ENCODE measurements at places on chromosomes 16 and 17. TPM values are rescaled to one million over a fixed set of nuclear protein-coding genes. Genes with fewer than 3 reads are reported as not detected.

DNA sequence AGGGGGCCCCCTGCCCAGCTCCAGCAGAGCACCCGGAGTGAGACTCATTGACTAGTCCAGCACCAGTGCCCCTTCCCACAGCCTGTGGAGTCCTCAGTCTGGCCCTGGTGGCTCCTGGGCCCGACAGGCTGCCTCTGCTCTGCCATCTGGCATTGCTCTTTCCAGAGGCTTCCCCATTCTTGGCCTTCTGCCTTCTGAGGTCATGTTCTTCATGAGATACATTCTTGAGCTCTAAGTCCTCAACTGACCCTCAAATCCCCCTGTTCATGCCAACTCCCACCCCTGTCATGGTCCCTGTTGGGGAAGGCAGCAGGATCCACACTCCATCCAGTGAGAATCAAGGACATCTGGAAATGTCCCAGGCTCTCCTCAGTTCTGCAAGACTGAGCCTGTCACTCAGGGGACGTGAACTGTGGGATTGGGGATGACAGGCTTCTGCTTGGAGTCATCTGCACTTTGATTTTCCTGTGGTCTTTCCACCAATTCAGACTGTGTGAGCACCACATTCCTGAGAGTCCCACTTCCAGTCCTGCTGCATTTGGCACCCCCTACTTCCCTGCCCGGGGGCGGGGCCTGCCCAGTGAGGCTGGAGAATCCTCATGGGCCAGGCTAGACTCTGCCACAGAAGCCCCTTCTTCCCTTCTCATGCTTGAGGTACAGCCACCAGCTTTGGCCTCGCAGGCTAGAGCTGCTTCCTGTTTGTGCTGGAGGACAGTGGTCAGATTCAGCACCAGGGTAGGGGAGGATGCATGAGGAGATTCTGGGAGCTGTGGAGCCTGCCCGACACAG, 2.7 kb downstream of the TRPV2 start:
- no peak for DNase-seq
- H3K4me3 ChIP-seq = no peak overlapping the region
- H3K36me3 ChIP-seq = no peaks in the 10 kb centered on the region
- peaks cover 55% of the 10 kb centered on the region for H3K4me1 ChIP-seq
- peak overlapping the region; percentile 18 for H3K27ac ChIP-seq

Gene WNK4
- total RNA-seq = 14.7 TPM

Gene RNF135
- total RNA-seq = 27.1 TPM

DNA sequence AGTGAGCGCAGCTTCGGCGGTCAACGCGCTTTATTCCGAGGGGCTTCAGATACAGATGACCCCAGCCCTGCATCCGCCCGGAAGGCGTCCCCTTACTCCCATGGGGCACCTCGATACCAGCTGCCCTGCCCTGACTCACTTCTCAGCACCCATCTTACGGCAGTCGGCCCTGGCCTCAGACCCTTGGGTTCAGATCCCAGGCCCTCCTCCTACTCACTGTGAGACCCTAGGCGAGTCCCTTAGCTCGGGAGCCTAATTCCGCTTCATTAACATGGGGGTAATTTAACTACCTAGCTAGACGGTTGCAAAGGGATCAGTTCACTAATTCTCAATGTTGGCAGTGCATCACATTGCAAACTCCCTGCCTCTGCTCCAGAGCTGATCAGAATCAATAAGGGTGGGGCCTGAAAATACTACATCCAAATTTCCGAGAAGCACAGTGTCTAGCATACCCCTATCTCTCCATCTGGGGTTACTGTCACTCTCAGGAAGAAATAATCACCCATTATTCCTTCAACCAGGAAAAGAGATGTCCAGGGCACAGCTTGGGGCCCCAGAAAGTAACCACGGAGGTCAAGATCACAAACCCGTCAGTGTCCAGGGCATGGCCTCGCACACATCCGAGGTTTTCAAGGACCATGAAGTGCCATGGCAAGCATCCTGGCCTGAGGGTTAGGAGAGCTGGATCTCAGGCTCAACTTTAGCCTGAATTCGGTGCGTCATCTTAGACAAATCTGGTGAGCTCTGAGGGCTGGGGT, 415 bp upstream of the FLOT2 start:
- no peak for DNase-seq
- H3K36me3 ChIP-seq = no peaks in the 10 kb centered on the region
- peak overlapping the region; percentile 98 for H3K27ac ChIP-seq
- H3K4me1 ChIP-seq = peaks cover 52% of the 10 kb centered on the region
- H3K4me3 ChIP-seq = peak overlapping the region; percentile 80

DNA sequence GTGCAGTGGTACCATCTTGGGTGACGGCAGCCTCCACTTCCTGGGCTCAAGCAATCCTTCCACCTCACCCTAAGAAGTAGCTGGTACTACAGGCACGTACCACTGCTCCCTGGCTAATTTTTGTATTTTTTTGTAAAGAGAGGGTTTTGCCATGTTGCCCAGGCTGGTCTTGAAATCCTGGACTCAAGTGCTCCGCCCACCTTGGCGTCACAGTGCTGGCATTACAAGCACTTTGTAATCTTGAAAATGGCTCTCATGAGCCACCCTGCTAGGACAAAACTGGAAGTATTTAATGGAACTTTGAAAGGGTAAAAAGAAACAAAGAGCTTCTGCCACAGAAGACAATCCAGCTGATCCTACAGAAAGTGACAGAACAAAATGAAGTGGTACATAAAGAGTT, 9.2 kb downstream of the SUMO2 start:
- H3K4me3 ChIP-seq = no peak overlapping the region
- no peak for DNase-seq
- peaks cover 57% of the 10 kb centered on the region for H3K4me1 ChIP-seq
- H3K36me3 ChIP-seq = peaks cover 98% of the 10 kb centered on the region

DNA sequence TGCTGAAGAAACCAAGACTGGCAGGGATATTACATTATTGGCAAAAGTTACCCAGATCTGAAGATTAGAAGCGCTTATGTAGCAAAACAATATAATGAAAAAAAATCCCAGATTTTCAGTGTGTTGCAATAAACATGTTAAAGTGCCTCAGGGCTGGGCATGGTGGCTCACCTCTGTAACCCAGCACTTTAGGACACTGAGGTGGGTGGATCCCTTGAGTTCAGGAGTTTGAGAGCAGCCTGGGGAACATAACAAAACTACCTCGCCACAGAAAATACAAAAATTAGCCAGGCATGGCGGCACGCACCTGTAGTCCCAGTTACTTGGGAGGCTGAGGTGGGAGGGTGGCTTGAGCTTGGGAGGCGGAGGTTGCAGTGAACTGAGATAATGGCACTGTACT, 6.8 kb downstream of the ZNF207 start:
- H3K4me3 ChIP-seq = no peak overlapping the region
- peaks cover 29% of the 10 kb centered on the region for H3K36me3 ChIP-seq
- peak overlapping the region; percentile 69 for H3K27ac ChIP-seq
- H3K27me3 ChIP-seq = no peaks in the 10 kb centered on the region
- DNase-seq = no peak
- H3K4me1 ChIP-seq = peaks cover 62% of the 10 kb centered on the region

GRCh38 chr17:7380321-7380720, 568 bp upstream of the TNK1 start:
- peaks cover 5% of the 10 kb centered on the region for H3K27me3 ChIP-seq
- peak overlapping the region; percentile 88 for H3K27ac ChIP-seq
- peak overlapping the region; percentile 73 for H3K4me3 ChIP-seq
- no peaks in the 10 kb centered on the region for H3K36me3 ChIP-seq
- H3K4me1 ChIP-seq = peaks cover 20% of the 10 kb centered on the region
- no peak for DNase-seq

GRCh38 chr17:49742166-49742638, 21.7 kb downstream of the FAM117A start:
- H3K36me3 ChIP-seq = no peaks in the 10 kb centered on the region
- H3K27me3 ChIP-seq = no peaks in the 10 kb centered on the region
- peaks cover 24% of the 10 kb centered on the region for H3K4me1 ChIP-seq
- H3K27ac ChIP-seq = peak overlapping the region; percentile 87

GRCh38 chr17:2888326-2888725, 92.1 kb downstream of the RAP1GAP2 start:
- no peaks in the 10 kb centered on the region for H3K4me1 ChIP-seq
- no peak overlapping the region for H3K4me3 ChIP-seq
- no peak for DNase-seq
- H3K27ac ChIP-seq = no peak overlapping the region

Gene CD300A
- total RNA-seq = 19.6 TPM

GRCh38 chr16:55502801-55503366, 6.0 kb upstream of the LPCAT2 start:
- no peaks in the 10 kb centered on the region for H3K27me3 ChIP-seq
- DNase-seq = no peak
- H3K4me1 ChIP-seq = peaks cover 49% of the 10 kb centered on the region
- H3K27ac ChIP-seq = no peak overlapping the region

Gene NUP93
- total RNA-seq = 40.2 TPM

Gene ABR
- 62.1 TPM for total RNA-seq

- no peaks in the 10 kb centered on the region for H3K27me3 ChIP-seq
- H3K4me1 ChIP-seq = peaks cover 3% of the 10 kb centered on the region
Observed at GRCh38 chr17:5430413-5430999, 8.4 kb downstream of the C1QBP start.

- DNase-seq = no peak
- H3K4me1 ChIP-seq = peaks cover 4% of the 10 kb centered on the region
- H3K27ac ChIP-seq = no peak overlapping the region
- no peak overlapping the region for H3K4me3 ChIP-seq
Observed at GRCh38 chr16:85724936-85725335, 26.0 kb downstream of the C16orf74 start.

GRCh38 chr16:72428681-72429376, 256.9 kb upstream of the PMFBP1 start:
- no peak overlapping the region for H3K4me3 ChIP-seq
- H3K36me3 ChIP-seq = no peaks in the 10 kb centered on the region
- H3K4me1 ChIP-seq = no peaks in the 10 kb centered on the region
- H3K27ac ChIP-seq = no peak overlapping the region

DNA sequence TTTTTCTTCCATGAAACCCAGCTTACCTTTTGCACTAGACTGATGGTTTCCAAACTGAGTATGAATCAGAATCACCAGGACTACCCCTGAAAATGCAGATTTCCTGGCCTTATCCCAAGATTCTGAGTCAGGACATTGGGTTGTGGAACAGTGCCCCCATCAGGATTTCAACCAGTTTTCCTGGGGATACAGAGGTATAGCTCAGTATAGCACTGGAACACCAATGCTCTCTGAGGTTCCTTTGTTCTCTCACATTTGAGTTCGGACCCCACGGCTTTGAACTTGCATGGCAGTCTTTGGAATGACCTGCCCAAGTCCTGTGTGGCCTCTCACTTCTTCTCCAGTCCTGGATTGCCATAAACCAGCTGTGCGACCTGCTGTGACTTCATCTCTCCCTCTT, 12.8 kb upstream of the CCL8 start:
- no peak overlapping the region for H3K4me3 ChIP-seq
- no peaks in the 10 kb centered on the region for H3K36me3 ChIP-seq
- DNase-seq = no peak

Gene LRRC46
- total RNA-seq = not detected

Gene PMM2
- 54.3 TPM for total RNA-seq

- H3K36me3 ChIP-seq = no peaks in the 10 kb centered on the region
- no peak overlapping the region for H3K27ac ChIP-seq
- no peak for DNase-seq
Observed at GRCh38 chr17:5797447-5798050, 213.2 kb upstream of the NLRP1 start.

- no peak overlapping the region for H3K27ac ChIP-seq
- H3K4me1 ChIP-seq = no peaks in the 10 kb centered on the region
- H3K27me3 ChIP-seq = no peaks in the 10 kb centered on the region
- DNase-seq = no peak
- no peak overlapping the region for H3K4me3 ChIP-seq
Observed at GRCh38 chr17:55683550-55684315, 38.9 kb downstream of the TMEM100 start.

- no peak for DNase-seq
- no peaks in the 10 kb centered on the region for H3K27me3 ChIP-seq
- H3K4me3 ChIP-seq = peak overlapping the region; percentile 45
- peak overlapping the region; percentile 98 for H3K27ac ChIP-seq
Observed at GRCh38 chr17:29179232-29180033, 765 bp downstream of the MYO18A start.

GRCh38 chr16:21643785-21644184, 8.6 kb downstream of the IGSF6 start:
- DNase-seq = no peak
- no peak overlapping the region for H3K27ac ChIP-seq
- H3K4me1 ChIP-seq = no peaks in the 10 kb centered on the region
- H3K27me3 ChIP-seq = no peaks in the 10 kb centered on the region
- no peaks in the 10 kb centered on the region for H3K36me3 ChIP-seq

DNA sequence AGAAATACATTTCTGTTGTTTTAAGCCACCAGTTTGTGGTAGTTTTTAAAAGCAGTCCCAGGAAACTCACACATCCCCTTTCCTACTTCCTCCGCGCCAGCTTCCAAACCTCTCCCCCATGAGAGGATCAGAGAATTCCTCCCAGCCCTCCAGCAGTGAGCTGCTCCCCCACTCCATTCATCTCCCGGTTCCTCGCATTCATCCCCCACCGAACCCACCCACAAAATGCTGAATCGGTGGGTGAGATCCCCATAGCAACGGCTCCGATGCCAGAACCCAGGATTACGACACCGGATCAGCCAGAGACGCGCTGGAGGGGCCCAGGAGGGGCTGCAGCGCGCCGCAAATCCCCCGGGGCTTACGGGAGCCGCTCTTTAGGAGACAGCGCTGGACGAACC, 251.4 kb upstream of the RPL38 start:
- DNase-seq = no peak
- H3K27me3 ChIP-seq = no peaks in the 10 kb centered on the region
- H3K4me1 ChIP-seq = peaks cover 10% of the 10 kb centered on the region
- no peak overlapping the region for H3K27ac ChIP-seq
- peak overlapping the region; percentile 62 for H3K4me3 ChIP-seq

- DNase-seq = no peak
- no peak overlapping the region for H3K27ac ChIP-seq
- H3K4me1 ChIP-seq = no peaks in the 10 kb centered on the region
- no peaks in the 10 kb centered on the region for H3K36me3 ChIP-seq
- H3K4me3 ChIP-seq = no peak overlapping the region
Observed at GRCh38 chr16:75931043-75931442, 204.8 kb upstream of the CPHXL start.

Gene RAMP2
- total RNA-seq = 11.8 TPM

GRCh38 chr16:84650062-84650991, 2.0 kb downstream of the KLHL36 start:
- DNase-seq = no peak
- H3K27ac ChIP-seq = peak overlapping the region; percentile 95
- H3K36me3 ChIP-seq = peaks cover 48% of the 10 kb centered on the region
- no peaks in the 10 kb centered on the region for H3K27me3 ChIP-seq
- peaks cover 20% of the 10 kb centered on the region for H3K4me1 ChIP-seq
